Hematopoietic multipotent progenitor cell (in vitro differentiated cells): ENCODE measurements at places on chromosomes 2 and 18.

DNA sequence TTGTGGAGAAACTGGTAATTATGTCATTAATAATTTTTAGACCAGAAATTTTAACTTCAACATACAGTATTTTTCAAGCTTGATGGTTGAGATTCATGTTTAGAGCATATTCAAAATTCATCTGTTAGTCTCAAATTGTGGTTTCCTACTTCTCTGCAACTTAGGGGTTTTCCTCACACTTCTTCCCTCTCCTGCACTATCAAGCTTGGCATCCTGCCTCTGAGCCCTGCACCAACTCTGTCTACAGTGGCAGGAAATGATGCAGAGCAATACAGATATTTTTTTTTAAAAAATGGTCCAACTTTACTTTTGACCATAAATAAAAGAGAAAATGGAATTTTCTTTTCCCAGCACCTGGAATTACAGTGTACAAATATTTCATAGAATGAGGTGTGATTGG, 247.3 kb downstream of the NUP35 start:
- no peak for DNase-seq

GRCh38 chr2:219420687-219421086, 2.5 kb downstream of the DES start:
- no peak for DNase-seq

- DNase-seq, result no peak
Measured at GRCh38 chr2:133791191-133791590, 222.9 kb upstream of the NCKAP5 start.

DNA sequence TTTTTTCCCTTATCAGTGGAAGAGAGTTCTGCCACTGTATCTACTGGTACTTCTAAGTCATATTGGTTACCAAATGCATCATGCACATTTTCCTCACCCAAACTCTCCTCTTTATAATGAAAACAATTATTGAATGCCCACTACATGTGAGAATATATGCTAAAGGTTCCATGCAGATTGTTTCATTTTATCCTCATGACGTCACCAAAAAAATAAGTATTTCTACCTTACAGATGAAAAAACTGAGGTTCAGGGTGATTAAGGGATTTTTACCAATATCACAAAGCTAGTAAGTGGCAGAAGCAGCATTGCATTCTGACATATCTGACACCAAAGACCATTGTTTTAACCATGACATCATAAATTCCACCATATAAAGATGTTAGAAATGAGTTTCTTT, 51.9 kb upstream of the ZEB2 start:
- DNase-seq, result no peak
